Left ventricle myocardium superior (tissue), 1 donor: ENCODE measurements at places on chromosomes 1 and 21. TPM values are rescaled to one million over a fixed set of nuclear protein-coding genes. Genes with fewer than 3 reads are reported as not detected.

The GLIS1 gene
- total RNA-seq: not detected

The HORMAD1 gene
- total RNA-seq: 0.37 TPM

The TSPAN2 gene
- 6.2 TPM for total RNA-seq

DNA sequence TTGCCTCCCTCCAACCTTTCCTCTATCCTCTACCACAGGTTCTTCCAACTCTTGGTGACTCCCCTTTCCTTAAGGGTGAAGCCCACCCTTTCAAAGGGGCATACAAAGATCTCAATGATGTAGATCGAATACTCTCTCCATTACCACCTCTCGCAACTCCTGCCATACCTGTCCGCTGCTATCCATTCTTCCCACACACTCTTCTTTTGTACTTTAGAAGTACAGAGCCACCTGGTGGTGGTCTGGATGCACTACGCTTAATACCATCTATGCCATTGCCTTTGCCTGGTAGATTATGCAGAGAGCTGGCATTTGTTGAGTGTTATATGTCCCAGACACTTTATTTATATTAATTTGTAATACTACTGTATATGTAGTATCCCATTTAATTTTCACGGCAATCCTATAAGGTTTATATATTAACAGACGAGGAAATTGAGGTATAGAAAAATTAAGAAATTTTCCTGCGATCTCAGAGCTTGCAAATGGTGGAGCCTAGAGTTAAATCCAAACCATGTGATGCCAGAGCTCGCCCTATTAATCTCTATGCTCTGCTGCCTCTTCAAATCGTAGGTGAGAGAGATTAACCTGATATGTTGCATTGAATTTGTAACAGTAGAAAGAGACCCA lies 22.9 kb downstream of the TSHB start:
- peak; percentile 37 for DNase-seq
